ENCODE measurements at places on chromosomes 1 and 21. TPM values are rescaled to one million over a fixed set of nuclear protein-coding genes. Genes with fewer than 3 reads are reported as not detected.

DNA sequence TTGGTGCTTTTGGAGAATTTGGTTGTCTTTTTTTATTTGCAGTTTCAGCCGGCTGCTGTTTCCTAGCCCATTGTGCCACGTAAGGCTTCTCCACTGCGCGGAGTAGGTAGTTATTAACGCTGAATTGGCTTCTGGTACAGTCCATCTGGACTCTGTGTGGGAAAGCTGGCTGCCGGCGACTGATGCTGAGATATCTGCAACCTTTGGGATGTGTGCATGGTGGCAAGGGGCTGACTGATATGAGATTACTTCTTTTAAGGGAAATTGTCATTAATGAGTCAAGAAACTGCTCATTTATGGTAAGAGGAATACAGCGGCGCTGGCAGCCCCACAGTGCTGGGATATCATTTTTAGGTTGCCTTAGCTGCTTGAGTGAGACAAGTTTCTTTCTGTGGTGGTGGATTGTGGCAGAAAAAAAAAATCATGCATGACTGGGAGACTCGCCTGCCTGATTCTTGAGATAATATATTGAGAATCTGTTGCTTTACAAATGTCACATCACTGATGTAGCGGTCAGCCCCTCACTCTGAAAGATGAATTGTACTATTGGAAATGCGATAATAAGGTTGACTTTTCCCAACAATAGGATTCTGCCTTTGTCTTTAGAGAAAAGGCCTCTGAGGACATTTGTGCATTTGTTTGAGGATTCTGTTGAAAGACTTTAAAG is 2.5 kb upstream of the ELAVL4 start:
- DNase-seq = no peak

DNA sequence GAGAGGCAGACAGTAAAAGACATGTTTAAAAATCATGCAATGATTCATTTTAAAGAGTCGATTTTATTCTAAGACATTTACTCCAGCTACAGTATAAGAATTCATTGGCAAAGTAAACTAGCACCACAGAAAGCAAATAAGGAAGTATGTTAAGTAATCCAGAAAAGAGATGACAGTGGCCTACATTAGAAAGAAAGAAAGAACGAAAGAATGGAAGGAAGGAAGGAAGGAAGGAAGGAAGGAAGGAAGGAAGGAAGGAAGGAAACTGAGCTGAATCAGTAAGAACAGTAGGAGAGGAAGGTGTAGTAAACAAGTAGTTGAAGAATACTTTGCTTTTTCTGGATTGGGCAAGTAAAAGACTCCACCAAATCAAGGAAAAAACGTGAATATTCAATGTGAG is 62.2 kb downstream of the ZZZ3 start:
- DNase-seq = no peak

- no peak for DNase-seq
Observed at GRCh38 chr1:196603651-196604050, 4.6 kb downstream of the KCNT2 start.

GRCh38 chr1:115978292-115978941 is 2.1 kb downstream of the SLC22A15 start:
- no peak for DNase-seq

Gene DCAF8
- total RNA-seq = 146 TPM

DNA sequence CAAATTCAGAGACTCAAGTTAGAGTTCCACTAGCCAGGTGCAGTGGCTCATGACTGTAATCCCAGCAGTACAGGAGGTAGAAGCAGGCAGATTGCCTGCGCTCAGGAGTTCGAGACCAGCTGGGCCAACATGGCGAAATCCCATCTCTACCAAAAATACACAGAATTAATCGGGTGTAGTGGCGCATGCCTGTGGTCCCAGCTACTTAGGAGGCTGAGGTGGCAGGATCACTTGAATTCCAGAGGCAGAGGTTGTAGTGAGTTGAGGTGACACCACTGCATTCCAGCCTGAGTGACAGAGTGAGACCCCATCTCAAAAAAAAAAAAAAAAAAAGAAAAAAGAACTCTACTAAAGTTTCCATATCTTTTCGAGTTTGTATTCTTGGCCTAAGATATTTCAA is 36.7 kb upstream of the CHRM3 start:
- no peak for DNase-seq

Gene RASAL2
- total RNA-seq = 26.8 TPM

Gene MCOLN2
- total RNA-seq = 0.27 TPM

GRCh38 chr1:20978413-20978812 is 191.3 kb upstream of the HP1BP3 start:
- no peak for DNase-seq

DNA sequence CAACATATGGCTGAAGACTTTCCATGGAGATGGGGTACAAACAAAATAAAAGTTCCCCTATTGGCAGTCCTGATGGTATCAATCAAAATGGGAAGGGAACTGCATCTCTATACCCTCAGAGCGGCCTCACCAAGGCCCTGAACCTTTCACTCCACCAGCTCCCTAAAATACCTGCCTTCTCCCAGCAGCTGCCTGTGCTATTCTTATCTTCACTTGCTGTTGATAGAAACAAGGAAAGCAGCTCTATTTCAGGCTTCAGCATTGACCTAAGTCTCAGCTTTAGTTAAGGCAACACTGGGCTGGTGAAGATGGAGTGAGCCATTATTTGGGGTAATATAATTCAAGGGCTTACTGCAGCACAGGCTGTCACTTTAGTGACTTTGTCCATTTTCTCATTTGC is 21.7 kb upstream of the PIGC start:
- no peak for DNase-seq

Gene IGFN1
- not detected for total RNA-seq

Gene TIE1
- 18.5 TPM for total RNA-seq

DNA sequence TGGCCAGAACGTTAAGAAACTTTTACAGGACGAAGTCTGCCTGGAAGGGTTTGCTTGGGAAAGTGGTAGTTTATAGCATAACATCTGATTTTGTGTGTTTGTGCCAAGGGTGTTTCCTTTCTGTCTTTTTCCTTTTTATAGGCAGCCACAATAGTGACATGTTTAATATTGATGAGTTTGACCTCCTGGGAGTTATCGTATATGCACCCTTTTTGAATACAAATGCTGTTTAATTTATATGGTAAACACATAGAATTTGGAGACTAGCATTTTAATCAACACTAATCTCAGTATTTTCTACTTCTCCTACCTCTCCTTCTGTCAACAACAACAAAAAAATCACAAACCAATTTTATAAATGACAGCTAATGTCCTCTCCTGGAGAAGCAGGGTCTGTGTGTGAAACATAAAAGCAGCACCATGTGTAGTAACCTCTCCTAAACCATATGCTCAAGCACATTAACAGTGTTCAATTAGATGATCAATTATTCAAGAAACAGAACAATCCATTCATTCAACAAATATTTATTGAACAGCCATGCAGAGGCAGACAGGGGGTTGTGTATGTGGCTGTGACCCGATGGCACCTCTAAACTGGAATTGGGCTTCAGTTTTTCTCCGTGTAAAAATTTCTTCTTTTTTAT is 604 bp upstream of the FMN2 start:
- no peak for DNase-seq

Gene UMODL1
- total RNA-seq = 0.05 TPM

- DNase-seq = no peak
Observed at GRCh38 chr1:177024623-177025022, 139.9 kb downstream of the ASTN1 start.

- no peak for DNase-seq
Observed at GRCh38 chr21:30629200-30629599, 5.8 kb upstream of the KRTAP20-2 start.

Gene OR2M3
- total RNA-seq = not detected

DNA sequence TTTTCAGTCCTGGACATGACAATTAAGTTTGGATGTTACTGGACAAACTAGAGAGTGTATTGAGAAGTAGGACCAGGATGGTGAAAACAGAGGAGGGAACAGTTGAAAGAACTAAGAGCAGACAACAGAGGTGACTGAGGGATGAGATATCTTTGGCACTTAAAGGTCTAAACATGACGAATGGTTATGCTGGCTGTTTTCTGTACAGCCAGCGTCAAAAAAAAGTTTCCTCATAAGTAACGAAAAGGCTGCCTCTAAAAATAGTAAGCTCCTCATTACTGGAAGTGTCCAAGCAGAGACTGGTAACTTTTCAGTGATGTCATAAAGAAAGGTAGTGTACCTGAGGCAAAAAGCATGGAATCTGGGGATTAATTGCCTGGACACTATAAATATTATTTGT is 35.2 kb upstream of the AK4 start:
- DNase-seq = no peak

GRCh38 chr1:204125759-204126351 is 26.0 kb downstream of the ETNK2 start:
- DNase-seq = no peak

DNA sequence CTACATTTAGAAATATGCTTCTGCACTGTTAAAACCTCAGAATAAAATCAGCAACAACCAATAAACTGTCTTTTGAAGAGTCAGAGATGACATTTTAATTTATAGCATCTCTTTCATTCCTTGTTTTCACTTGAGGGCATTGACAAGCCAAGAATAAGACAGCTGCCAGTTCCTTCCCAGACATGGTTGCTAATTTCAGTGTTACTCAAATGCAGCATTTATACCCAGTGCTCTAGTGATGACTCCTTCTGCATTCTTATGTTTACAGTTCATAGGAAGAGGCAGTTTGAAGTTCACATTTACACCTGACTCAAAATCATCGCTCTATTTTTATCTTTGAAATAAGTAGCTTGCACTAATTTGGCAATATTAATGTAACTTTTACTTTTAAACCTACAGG is 44.9 kb downstream of the PLA2G4A start:
- DNase-seq = no peak

DNA sequence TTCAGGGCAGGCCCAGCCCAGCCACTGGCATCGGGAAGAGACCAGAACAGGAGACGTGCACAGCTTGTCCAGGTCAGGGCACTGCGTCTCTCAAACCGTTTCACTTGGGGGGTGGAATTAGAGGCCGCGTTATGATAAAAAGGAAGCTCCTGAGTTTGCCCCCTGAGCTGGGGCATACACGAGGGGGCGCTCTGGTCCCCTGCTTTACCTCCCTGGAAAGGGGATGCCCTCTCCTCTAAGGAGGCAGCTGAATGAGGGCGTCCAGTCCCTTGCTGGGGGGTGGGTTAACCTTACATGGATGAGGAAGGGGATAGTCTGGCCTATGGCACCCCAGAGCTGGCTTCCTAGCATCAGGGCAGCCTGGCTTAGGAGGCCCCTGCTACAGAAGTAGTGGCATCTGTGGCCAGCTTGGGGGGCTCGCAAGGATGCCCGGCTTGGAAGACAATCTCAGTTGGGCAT is 2.3 kb downstream of the MYOG start:
- no peak for DNase-seq

DNA sequence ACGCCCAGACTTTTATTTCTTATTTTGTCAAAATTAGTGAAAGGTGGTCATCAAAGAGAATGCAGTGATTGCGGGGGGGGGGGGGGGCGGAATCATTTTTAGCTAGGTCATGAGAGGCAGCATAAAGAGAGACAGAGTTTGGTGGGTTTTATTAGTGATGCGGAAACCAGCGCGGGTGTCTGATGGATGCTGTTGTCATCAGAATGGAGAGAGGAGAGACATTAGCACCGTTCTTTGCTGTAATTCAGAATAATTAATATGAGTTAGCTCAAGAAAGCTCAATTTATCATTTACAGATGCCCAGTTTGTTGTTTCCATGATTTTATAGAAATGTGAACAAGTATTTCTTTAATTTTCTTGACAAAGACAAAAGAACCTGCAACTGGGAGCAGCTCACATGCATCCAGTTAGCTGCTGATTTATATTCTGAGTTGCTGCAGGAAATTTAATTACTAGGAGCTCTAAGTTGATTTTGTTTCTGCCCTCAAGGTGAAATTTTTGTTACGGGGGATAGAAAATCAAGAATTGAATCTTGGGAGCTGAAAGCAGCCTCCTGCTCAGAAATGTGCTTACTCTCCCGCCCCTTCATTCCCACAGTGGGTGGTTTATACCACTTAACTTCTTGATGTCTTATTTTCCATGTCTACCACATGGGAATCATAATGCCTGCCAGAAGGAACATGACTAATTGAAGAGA is 133.4 kb upstream of the MAP1LC3C start:
- DNase-seq = no peak

- DNase-seq = peak; percentile 68
Observed at GRCh38 chr1:160046494-160047110, 14.8 kb upstream of the PIGM start.

GRCh38 chr1:178275553-178275952 is 181.6 kb downstream of the RASAL2 start:
- DNase-seq = no peak

- DNase-seq = no peak
Observed at GRCh38 chr1:24998563-24999245, 68.6 kb upstream of the RUNX3 start.

DNA sequence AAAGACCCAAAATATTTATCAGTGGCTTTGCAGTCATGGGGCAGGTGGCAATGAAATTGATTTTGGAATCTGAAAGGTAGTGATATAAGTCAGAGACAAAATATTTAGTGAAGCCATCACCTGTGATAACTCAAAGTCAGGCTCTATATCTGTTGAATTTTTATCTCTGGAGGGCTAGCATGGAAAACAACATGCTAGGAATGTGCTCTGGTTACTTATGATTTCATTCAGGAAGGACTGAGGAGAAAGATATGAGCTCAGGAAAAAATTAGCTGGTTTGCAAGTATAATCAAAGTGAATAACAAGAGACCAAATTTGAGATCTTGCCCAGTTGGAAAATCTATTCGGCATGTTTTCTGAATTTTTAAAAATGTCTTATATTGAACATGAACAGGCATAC is 364.6 kb upstream of the LRRC7 start:
- DNase-seq = no peak

GRCh38 chr1:45395582-45395981 is 55.3 kb upstream of the MUTYH start:
- DNase-seq = no peak

Gene PLCH2
- total RNA-seq = 0.13 TPM

Gene S100A7A
- total RNA-seq = not detected

Gene AQP10
- total RNA-seq = 0.08 TPM

Gene DDAH1
- total RNA-seq = 3.5 TPM

DNA sequence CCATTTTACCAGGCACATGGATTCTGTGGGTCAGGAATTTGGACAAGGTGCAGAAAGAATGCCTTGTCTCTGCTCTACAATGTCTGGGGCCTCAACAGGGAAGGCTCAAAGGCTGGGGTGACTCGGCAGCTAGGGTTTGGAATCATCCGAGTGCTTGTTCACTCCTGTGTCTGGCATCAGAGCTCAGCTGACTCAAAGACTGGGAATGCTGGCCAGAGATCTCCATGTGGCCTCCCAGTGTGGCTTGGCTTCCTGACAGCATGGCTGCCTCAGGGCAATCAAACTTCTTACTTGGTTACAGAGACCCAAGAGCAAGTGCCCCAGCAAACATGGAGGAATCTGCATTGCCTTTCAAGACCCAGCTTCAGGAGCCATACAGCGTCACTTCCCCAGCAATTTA is 110.5 kb downstream of the TOMM20 start:
- DNase-seq = no peak

Gene RXRG
- 3.3 TPM for total RNA-seq

Gene IQGAP3
- total RNA-seq = 0.56 TPM

GRCh38 chr1:155110826-155111225 is 16.9 kb upstream of the EFNA1 start:
- no peak for DNase-seq

DNA sequence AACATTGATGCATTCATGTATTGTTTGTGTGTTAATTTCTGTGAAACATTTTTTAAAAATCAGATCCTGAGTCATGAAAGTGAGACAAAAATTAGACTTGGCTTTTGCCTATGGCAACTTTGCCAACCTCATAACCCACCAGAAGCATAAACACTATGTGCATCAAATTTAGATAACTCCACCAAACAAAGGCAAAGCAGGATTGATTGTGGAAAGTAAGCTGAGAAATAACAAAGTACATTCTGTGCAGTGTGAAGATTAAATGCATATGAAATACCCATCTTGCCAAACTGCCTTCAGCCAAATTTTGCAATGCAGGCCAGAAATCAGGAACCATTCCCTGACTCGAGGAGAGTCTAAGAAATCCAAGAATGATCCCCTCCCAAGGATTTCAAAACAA is 493.4 kb downstream of the AJAP1 start:
- DNase-seq = no peak
